Right cardiac atrium (tissue), 5 donors: ENCODE measurements at places on chromosomes 2 and 18. TPM values are rescaled to one million over a fixed set of nuclear protein-coding genes. Genes with fewer than 3 reads are reported as not detected.

C2orf72 gene
- 0.18 TPM for total RNA-seq

MEP1B gene
- not detected for total RNA-seq

AGXT gene
- not detected for total RNA-seq

ATP9B gene
- 24.0 TPM for total RNA-seq

SPATA3 gene
- total RNA-seq, result not detected

HRH4 gene
- not detected for total RNA-seq

ZNF396 gene
- 0.89 TPM for total RNA-seq

POTEI gene
- 2.9 TPM for total RNA-seq

CDCA7 gene
- 0.33 TPM for total RNA-seq

BOLL gene
- not detected for total RNA-seq

FAP gene
- 0.41 TPM for total RNA-seq
